ENCODE measurements at places on chromosomes 16 and 17.

DNA sequence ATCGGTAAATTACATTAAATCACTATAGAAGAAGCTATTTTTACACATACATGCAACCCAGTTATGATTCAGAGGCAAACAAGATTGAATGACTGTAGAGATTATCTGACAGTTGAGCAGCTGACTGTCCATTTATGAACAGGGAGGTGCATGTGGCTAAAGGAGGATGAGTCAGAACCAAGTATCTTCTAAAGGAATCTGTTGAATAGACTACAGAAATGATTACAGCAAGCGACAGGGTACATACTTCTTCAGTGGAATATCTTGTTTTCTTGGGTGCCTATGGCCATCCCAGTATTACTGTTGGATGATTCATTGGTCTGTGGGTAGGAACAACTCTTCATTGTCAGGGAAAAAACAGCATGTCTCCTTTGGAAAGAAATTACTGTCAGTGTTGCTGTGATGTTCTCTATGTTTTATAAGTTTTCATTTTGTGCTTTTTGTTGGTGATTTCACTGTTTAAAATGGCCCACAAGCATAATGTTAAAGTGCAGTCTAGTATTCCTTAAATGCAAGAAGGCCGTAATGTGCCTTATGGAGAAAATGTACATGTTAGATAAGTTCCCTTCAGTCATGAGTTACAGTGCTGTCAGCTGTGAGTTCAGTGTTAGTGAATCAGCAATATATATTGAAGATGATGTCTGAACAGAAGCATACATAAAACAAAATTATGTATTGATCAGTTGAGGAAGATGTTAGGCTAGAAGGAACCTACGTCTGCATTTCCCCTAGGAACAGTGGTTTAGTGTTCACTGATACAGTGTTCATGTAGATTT lies 27.0 kb downstream of the CBFB start:
- no peak for DNase-seq

GRCh38 chr17:40241252-40241834 lies 22.2 kb downstream of the WIPF2 start:
- DNase-seq, result no peak

- DNase-seq, result no peak
These were observed 652 bp downstream of the ARL5C start for GRCh38 chr17:39165178-39165840.

- DNase-seq, result no peak
These were observed 31.7 kb downstream of the CNGB1 start for GRCh38 chr16:57938936-57939871.

DNA sequence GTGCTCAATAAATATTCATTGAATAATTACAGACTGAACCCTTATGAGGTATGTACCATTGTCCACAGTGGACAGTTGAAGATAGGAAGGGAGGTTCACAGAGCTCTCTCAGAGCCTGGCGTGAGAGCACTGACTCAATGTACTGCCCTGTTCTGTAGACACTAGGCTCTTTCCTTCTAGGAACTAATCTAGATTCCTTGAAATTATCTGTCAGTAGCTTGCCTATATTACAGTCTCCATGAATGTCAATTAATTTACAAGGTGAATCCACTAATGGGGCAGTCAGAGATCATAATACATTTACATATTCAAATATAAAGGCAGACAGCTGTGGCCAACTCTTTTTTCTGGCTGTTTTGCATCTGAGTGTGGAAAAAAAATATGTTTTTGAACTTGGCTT lies 251.2 kb upstream of the SALL1 start:
- no peak for DNase-seq

DNA sequence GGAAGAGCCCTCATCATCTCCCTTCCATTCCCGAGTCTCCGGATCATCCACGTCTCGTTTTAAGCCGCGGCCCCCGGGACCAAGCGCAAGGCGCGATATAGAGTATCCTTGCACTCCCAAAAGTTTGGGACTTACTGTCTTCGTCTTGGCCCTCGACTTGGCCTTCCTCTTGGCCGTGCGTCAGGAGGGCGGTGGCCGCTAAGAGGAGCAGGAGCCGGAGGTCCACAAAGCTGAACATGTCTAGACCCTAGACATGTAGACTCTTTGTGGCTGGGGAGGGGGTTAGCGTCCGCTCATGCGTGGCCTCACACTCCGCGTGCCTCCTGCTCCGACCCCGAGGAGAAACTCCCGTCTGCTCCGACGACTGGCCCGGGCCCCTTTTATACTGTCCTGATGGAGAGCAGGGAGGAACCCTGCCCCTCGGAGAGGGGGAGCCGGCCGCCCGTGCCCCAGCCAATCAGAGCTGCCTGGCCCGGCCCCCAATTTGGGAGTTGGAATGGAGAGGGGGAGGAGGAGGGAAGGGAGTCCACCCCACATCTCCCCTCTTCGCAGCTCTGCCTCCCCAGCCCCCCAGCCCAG lies at the start of gene COL1A1:
COL1A1 (minus strand) TSS at position 356 of the 579 bp plus-strand sequence; CDS start at position 238, 118 bp downstream.
- DNase-seq, result no peak

DNA sequence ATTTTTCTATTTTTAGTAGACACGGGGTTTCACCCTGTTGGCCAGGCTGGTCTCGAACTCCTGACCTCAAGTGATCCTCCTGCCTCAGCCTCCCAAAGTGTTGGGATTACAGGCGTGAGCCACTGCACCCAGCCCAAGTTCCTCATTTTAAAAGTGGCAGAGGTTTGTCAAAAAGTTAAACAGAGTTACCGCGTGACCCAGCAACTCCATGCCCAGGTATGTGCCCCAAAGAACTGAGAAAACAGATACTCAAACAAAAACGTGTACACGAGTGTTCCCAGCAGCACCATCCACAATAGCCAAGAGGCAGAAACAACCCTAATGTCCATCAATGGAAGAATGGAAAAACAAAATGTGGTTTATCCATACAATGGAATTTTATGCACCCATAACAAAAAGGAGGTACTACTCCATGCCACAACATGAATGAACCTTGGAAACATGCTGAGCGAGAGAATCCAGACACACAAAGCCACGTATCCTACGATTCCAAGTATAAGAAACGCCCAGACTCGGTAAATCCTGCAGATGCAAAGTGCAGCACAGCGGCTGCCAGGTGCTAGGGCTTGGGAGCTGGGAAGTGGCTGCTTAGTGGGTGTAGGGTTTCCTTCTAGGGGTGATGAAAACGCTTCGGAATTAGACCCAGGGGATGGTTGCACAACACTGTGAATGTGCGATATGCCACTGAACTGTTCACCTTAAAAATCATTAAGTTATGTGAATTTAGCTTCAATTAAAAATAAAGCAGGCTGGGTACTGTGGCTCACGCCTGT lies 24.8 kb downstream of the ADCY9 start:
- DNase-seq, result no peak

DNA sequence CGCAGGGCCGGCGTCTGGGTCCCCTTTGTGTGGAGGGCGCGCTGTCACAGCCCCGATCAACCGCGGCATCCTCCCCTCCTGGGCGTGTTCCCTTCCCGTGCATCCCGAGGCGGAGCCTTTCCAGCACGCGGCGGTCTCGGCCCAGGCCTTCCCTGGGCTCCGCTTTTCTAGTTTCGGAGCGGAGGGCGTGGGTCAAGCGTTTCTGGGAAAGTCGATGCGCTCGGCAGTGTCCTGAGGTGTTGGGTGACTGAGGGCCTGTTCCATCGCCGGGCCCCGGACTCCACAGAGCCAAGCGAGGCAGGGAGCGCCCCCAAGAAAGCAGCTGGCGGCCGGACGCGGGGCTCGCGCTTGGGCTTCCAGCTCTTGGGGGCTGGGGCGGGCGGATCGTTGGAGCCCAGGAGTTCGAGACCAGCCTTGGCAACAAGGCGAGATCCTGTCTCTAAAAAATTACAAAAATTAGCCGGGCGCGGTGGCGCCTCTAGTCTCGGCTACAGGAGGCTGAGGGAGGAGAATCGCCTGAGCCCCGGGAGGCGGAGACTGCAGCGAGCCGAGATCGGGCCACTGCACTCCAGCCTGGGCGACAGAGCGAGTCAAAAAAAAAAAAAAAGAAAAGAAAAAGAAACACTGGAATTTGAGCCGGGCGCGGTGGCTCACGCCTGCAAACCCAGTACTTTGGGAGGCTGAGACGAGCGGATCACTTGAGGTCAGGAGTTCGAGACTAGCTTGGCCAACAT lies 806 bp downstream of the IFT140 start:
- DNase-seq, result no peak

- DNase-seq, result no peak
These were observed 13.1 kb downstream of the RAP1GAP2 start for GRCh38 chr17:2809337-2809736.

- DNase-seq, result peak; percentile 66
These were observed 120.2 kb upstream of the XYLT1 start for GRCh38 chr16:17590711-17591654.

DNA sequence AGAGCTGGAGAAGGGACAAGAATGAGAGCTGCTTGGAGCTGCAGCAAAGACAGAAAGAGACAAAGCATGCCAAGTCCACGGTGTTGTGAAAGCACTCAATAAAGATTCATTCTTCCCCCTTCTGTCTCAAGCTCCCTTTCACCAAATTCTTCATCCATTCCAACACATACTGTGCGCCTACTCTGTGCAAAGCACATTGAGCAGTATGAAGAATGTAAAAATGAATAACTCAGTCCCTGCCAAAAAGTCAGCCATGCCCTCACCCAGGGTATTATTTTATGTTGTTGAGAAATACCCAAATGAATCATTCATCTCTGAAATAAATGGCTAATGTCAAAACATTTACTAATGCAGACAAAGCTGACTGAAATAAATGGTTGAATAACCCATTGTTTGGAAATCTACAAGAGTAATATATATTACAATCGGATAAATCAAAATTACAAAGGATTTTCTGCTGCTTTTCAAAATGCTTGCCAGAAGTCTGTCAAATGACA lies 282.9 kb upstream of the IRX5 start:
- DNase-seq, result no peak

DNA sequence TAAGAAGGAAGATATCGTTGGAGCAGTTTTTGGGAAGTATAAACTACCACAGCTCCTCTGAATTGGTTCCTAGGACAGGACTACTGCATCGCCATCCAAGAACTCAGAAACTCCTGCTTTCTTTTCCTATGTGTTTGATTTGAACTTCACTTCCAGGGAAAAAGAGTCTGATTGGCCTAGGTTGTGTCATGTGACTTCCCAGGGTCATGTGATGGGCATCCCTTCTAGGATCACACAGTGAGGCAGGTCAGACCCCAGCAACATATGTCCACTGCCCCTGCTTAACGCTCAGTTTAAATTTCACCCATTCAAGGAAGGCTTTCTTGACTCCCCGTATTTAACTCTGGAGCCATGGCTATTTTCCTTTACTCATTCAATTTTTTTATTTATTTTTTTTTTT lies 445.2 kb upstream of the SALL1 start:
- DNase-seq, result no peak

GRCh38 chr17:34542700-34543336 lies 36.6 kb upstream of the TMEM132E start:
- DNase-seq, result peak; percentile 50

DNA sequence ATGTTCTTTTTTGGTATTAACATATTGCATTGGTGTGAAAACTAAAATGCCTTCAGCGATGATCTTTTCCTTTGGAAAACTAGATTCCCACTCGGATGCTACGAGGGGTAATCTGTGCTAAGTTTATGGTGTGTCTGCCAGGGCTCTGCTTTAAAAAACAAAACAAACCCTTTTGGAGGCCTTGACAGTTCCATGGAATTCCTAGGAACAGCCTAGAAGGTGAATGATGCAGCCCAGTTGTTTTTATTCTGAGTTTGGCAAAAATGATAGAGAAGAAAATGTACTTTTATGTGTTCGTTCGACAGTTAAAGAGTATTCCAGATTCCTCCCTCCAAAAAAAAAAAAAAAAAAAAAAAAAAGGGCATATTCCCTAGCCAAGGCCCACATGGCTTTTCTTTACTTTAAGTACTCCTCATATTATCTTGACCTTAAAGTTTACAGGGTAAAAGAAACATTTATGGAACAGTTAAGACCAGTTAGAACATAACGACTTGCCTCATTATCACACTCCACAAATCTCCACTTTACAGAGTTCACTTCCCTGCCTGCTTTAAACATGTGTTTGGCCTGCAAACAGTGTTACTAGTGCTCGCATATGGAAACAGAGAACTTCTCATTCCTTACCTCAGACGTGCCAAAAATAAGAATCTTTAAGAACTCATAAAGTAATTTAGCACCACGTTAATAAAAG lies 159.1 kb downstream of the WWOX start:
- DNase-seq, result no peak

DNA sequence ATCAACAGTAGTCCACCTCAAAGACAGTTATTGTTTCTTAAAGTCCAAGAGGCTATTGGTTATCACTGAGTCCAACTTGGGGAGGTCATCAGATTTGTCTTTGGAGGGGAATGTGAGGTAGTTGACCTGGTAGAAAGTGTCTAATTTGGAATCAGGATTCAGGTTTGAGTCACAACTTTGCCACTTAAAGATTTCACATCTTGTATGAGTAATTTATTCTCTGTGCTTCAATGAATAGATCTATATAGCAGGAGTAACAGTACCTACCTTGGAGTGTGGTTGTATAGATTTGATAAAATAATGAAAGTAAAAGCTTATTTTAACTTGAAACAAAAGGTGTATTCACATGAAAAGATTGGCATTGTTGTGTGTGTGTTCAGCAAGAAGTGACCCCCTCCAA lies 119.3 kb upstream of the TBX2 start:
- DNase-seq, result no peak

DNA sequence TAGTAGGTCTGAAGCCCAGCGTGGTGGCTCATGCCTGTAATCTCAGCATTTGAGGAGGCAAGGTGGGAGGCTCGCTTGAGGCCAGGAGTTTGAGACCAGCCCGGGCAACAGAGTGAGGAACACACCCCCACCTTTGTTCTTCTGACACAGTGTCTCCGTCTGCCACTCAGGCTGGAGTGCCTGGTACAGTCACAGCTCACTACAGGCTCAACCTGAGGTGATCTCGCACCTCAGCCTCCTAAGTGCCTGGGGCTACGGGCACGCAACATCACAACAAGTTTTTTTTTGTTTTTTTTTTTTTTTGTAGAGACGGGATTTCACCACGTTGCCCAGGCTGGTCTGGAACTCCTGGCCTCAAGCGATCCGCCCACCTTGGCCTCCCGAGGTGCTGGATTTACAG lies 6.7 kb upstream of the TLCD3A start:
- DNase-seq, result no peak

DNA sequence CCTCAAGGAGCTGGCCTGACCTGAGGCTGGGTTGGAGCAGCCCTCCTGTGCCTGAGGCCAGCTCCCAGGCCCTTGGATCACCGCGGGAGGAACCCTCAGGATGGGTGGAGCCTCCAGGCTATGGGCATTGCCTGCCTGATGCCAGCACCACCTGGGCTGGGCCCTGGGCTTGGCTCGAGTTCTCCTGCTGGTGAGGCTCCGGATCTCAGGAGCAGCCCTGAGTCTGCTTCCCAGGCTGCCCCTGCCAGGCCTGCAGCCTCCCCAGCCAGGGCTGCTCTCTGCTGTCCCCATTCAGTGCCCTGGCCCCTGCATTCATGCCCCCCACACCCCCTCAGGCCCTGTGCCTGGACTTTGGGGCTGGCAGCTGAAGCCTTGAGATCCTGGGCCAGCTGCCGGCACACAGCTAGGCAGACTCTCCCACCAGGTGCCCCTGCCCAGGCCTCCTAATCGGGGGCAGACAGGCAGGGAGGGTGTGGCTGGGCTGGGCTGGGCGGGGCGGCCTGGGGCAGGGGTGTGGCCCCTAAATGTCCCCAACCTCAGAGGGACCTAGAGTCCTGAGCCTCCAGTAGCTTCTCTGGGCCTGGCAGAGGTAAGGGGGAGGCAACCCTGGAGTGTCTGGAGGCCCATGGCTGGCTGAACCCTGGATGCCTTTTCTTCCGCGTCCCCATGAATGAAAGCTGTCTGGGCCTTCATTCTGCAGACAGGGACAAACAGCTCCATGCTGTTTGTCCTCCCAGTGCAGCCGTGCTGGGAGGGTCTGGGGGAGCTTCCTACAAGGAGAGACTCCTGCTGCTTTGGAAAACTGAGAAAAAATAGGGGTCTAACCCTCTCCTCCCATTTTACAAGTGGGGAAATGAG lies 1.1 kb upstream of the PIGQ start:
- no peak for DNase-seq
